ENCODE measurements at places on chromosomes 6 and 20. TPM values are rescaled to one million over a fixed set of nuclear protein-coding genes. Genes with fewer than 3 reads are reported as not detected.

The PBOV1 gene
- not detected for polyA plus RNA-seq

The SAMD5 gene
- 3.6 TPM for polyA plus RNA-seq

The ADGB gene
- not detected for polyA plus RNA-seq

The MACROD2 gene
- polyA plus RNA-seq: 2.4 TPM

The COL19A1 gene
- polyA plus RNA-seq: 1.2 TPM

The GLP1R gene
- not detected for polyA plus RNA-seq

The CDH4 gene
- polyA plus RNA-seq: 0.73 TPM

The MOG gene
- polyA plus RNA-seq: not detected

The MAFB gene
- polyA plus RNA-seq: 4.1 TPM

The VAPB gene
- 40.1 TPM for polyA plus RNA-seq

The EYA4 gene
- polyA plus RNA-seq: 0.33 TPM

The DBNDD2 gene
- 17.9 TPM for polyA plus RNA-seq

The MMP24 gene
- polyA plus RNA-seq: 1.2 TPM

The COL11A2 gene
- 4.2 TPM for polyA plus RNA-seq

The MAK gene
- polyA plus RNA-seq: 0.34 TPM

The OXT gene
- polyA plus RNA-seq: 3.4 TPM

The LAMA5 gene
- polyA plus RNA-seq: 252 TPM

The GPR6 gene
- not detected for polyA plus RNA-seq

The SCRT2 gene
- not detected for polyA plus RNA-seq

The RPS21 gene
- 444 TPM for polyA plus RNA-seq

The RBM24 gene
- polyA plus RNA-seq: 0.39 TPM

The SLC17A3 gene
- polyA plus RNA-seq: 0.43 TPM

The CDSN gene
- not detected for polyA plus RNA-seq

The CTAGE9 gene
- polyA plus RNA-seq: not detected

The HRH3 gene
- polyA plus RNA-seq: not detected

The PDYN gene
- polyA plus RNA-seq: not detected

The FOXC1 gene
- 1.1 TPM for polyA plus RNA-seq

The MRPS18A gene
- 71.1 TPM for polyA plus RNA-seq

The DLK2 gene
- 2.1 TPM for polyA plus RNA-seq

The ARFGEF3 gene
- polyA plus RNA-seq: 1.1 TPM

The ANKEF1 gene
- 1.8 TPM for polyA plus RNA-seq

The TP53TG5 gene
- 0.23 TPM for polyA plus RNA-seq

The SLA2 gene
- not detected for polyA plus RNA-seq

The TTBK1 gene
- 0.34 TPM for polyA plus RNA-seq

The FABP7 gene
- not detected for polyA plus RNA-seq

The PLA2G7 gene
- not detected for polyA plus RNA-seq

The ULBP1 gene
- 0.27 TPM for polyA plus RNA-seq

The PKHD1 gene
- polyA plus RNA-seq: 1.0 TPM

The CST4 gene
- not detected for polyA plus RNA-seq

The FAM83B gene
- 5.6 TPM for polyA plus RNA-seq

The NHLRC1 gene
- polyA plus RNA-seq: 1.6 TPM

The LY6G6F gene
- polyA plus RNA-seq: not detected

The EYS gene
- polyA plus RNA-seq: 0.68 TPM
